T-helper 2 cell treated with Interferon-gamma antibody and Interleukin-4, amounts not matched to agents 5 μg/mL and 100 μg/mL, for 36 hours (primary cell): ENCODE measurements at places on chromosomes 1 and 21.

- no peak for DNase-seq
Measured at GRCh38 chr21:15686506-15686905, 43.3 kb upstream of the USP25 start.

DNA sequence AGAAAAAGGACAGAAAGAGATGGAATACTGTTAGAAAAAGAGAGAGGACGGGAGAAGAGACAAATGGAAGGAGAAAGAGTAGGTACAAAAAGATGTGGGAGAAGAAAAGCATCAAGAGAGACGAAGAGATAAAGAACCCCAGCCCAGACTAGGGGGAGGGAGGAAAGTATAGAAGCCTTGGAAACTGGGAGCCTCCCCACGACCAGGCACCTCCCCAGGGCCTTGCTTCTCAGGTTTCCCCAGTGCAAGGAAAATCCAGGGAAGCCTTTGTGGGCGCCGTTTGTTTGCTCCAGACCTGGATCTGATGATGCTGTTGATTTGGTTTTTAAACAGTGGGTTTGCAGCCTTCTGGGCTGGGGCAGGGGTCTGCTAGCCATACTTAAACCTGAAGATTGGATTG is 15.2 kb upstream of the ALX3 start:
- no peak for DNase-seq

GRCh38 chr1:10540277-10541005 is 65.7 kb downstream of the PEX14 start:
- DNase-seq: no peak

DNA sequence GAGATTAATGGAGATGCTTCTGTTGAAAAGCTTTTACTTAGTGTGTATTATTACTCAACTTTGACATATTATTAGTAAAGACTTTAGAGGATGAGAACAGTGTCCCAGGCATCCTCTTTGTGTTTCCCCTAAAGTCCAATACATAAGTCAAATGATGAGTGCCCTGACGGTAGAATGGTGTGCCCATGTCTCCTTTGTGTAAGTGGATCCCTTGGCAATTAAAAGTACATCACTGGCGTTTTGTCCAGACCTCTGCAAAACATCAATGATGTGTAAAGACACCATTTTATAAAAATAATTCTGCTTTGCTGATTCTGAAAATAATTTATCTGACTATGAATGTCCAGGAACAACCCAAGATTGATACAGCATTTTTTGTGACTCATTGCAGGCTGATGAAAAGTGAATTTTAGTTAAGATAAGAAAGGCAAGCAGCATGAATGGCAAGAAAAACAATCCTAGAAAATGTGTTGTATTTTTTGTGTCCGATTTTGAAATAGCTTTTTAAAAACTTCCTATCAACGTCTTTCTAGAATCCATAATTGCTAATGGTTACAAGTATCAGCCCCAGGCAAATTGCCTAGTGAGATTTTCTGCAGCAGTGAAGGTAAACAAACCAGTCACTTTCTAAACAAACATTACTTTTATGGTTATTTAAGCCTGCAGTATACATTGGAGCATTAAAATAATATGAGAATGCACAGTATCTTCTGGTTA is 251.5 kb downstream of the PTPRC start:
- DNase-seq: no peak

DNA sequence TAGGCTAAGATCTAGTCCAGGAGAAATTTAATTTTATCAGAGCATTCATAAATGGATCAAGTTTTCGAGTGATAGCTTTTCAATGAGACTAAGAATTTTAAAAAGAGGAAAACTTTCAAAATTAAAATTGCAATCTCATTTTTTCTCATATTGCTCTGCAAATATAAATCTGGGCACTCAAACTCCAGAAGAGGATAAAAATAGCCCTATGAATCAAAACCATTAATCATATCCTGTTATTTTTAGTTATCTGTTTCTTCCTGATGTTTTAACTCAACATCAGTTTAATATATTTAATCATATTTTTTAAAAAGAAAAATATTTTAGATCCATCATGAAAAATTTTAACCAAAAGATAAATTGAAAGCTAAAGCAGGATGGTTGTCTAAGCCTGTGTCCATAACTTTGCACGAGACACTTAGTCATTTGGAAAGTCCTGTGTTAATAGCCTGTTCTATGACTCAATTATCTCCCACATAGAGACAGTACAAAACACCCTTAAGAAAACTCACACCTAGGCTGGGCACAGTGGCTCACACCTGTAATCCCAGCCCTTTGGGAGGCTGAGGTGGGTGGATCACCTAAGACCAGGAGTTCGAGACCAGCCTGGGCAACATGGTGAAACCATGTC is 17.1 kb upstream of the PRRC2C start:
- no peak for DNase-seq

- no peak for DNase-seq
Measured at GRCh38 chr1:109623601-109624161, 4.0 kb downstream of the AMPD2 start.

GRCh38 chr1:230832476-230832875 is 35.8 kb downstream of the C1orf198 start:
- DNase-seq: no peak

- DNase-seq: no peak
Measured at GRCh38 chr1:177809819-177810218, 160.0 kb downstream of the SEC16B start.

DNA sequence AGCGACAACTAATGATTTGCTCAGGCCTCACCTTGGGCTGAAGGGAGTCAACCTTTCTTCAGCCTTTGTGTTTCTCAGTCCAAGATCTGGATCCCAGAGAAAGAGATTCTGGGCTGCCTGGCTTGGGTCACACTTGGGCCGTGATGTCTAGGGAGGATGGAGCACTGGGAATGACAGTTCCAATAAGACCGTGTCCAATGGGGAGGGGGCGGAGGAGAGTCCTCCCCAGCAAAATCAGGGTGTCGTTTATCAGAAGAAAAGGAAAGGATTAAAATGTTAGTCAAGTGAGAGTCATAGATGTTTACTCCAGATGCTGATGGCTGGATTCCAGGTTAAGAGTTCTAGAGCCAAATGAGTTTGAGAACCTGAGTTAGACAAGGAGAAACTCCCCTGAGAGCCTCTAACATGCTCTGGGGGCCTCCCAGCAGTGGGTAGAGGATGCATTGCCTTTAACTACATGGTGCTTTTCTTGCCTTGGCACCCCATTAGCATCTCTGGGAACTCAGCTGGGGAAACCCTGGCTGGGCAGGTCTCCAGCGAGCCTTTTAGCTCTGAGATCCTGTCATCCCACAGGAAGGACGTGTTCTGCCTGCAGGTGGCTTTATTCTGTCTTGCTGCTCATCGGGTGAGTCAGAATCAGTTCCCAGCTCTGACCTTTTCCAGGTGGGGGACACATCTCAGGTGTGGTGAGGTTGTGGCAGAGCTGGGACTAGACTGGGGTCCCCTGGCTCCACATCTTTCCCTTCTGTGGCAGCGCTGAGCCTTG is 22.2 kb downstream of the NIPAL3 start:
- no peak for DNase-seq

- DNase-seq: no peak
Measured at GRCh38 chr1:181893937-181894336, 167.6 kb downstream of the ZNF648 start.

- no peak for DNase-seq
Measured at GRCh38 chr1:85504417-85504816, 39.5 kb upstream of the DDAH1 start.

- no peak for DNase-seq
Measured at GRCh38 chr1:4605158-4605557, 49.3 kb upstream of the AJAP1 start.

GRCh38 chr1:28927266-28927647 is 12.9 kb downstream of the EPB41 start:
- no peak for DNase-seq

DNA sequence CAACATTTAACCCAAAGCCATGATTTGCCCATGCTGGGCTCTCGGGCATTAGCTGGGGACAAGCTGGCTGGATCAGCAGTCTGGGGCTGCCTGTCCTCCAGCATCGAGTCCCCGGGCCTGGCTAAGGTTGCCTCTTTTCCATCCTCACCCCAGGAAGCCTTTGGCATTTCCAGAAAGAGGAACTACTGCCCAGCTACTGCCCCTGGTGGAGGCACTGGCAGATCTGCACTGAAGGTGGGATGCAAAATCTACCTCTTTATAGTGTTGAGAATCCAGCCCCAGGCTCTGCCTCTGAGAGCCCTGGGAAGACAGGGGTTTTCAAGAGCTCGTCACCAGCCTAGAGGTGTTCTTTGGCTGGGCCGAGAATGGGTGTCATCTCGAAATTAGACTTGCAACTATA is 635.9 kb downstream of the MATN1 start:
- no peak for DNase-seq

GRCh38 chr1:118739501-118739900 is 248.6 kb downstream of the TBX15 start:
- DNase-seq: no peak

DNA sequence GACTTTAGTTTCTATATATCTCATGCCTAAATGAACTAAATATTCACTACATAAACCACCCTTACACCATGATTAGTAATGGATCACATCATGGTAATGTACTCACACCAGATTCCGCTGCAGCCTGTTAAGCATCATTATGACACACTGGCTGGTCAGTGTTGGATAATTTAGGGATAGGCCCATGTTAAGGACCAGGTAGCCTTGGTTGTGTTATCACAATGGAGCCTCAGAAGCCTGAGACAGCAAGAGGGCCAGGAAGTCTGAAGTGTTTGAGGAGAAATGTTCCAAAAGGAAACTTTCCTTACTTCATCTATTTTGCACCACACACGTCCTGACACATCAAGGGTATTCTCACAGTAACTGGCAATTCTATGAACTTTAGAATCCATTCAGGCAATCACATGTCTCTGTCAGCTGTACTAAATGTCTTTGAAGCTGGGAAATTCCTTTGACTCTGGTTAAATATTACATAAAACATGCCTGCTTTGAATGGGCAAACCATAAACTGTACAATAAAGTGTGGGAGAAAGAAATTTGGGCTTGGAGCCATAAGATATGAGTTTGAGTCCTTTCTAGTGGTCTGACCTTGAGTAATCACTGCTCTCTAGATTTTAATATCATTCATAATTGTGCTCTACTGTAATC is 105.3 kb upstream of the DPT start:
- DNase-seq: no peak

DNA sequence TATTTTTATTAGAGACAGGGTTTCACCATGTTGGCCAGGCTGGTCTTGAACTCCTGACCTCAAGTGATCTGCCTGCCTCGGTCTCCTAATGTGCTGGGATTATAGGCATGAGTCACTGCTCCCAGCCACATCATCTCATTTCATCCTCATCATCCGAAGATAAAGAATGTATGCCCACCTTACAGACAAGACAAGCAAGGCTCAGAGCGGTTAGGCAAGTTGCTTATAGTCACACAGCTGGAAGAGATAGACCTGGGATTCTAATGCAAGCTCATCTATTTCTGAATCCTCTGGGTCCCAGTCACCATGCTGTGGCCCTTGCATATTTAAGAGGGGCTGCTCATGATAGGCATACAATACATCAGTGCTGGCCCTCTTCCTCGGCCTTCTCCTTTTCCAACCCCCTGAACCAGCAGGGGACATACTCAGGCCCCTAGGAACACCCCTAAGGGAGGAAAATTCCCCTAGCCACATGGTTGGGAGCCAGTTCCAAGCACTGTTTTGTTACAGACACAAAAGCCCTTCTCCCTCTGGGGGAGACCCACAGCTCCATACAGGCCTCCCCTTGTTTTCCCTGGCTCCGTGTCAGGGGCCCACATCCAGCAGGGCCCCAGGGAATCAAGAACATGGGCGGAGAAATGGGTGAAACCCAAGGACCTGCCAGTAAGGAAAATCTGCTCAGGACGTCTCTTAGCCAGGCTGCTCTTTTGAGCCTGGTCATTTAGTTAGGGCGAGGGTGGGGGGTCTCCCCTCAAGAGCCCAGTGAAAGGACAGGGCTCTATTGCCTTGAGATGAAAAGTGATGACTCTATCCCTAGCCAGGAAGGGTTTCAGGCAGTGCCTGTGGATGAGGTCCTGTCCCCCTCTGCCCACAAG is 6.9 kb downstream of the CSRP1 start:
- DNase-seq: no peak

DNA sequence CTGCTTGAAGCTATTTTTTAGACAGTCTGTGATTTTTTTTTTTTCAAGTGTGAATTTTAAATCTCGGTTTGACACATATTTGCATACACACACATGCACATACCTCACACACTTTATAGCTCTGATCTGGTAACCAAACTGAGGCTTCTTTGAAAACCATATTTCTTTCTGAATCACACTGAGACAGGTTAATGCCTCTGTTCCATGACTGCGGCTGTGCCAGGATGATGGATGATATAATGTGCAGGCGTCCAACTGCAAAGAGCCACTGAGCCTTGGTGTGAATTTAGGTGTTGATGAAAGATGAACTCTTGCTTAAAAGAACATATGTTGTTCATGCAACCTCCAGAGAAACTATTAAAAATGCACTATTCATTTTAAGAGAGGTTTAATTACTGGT is 504.0 kb upstream of the OLFM3 start:
- DNase-seq: no peak

GRCh38 chr1:211742889-211743529 is 67.6 kb upstream of the NEK2 start:
- no peak for DNase-seq

- no peak for DNase-seq
Measured at GRCh38 chr1:39358491-39358890, 132.9 kb upstream of the BMP8A start.

- no peak for DNase-seq
Measured at GRCh38 chr1:173050865-173051264, at the start of gene TNFSF18. TSS of gene TNFSF18 (minus strand) at chr1:173050941. CDS start at chr1:173050896, 45 bp downstream.

GRCh38 chr1:245840971-245841370 is 666.1 kb downstream of the SMYD3 start:
- no peak for DNase-seq

DNA sequence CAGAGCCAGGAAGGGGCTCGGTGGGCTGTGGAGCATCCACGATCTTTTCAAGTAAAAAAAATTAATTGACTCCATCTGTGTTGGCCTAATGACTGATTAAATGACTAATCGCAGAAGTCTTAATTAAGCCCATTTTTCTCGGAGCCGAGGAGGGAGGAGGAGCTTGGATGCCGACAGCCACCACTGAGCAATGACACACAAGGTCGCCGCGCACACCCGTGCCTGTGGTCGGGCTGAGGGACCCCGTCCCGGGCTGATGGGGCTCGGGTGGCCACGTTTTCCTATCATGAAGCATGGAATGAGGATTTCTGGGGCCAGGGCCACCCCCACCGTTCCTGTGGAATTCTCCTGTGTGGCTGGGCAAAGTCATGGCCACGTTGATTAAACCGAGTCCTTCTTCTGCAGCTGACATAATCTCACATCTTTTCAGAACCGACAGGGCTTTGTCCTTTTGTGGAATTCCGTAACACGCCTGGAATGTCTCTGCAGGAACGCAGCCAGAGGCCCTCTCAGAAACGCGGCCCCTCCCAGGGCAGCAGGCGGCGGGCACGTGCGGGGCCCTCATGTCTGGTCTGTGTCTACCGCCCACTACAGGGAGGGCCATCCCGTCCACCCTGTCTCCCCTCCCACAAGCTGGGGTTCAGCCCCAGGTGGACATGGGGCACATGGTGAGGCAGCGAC is 60.7 kb downstream of the MORN1 start:
- no peak for DNase-seq
